ENCODE measurements at places on chromosomes 12 and 14.

DNA sequence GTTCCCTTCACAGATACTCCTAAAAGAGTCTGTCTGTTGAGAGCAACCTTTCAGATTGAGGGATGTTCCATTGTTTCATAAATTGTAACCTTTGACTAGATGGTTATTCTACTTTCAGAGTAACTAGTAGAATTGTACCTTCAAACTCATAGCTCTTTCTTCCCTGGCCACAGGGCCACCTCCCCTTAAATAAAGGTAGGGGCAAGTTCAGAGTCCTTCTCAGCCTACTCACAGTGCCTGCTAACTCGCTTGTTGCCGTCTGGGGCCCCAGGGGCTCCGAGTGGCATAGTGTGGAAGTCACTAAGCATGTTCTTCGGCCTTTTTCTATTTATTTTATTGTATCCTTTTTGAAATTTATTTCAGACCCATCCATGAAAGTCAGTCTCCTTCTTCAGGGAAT, 250.4 kb downstream of the ALX1 start:
- no peak overlapping the region for H3K4me3 ChIP-seq
- H3K4me1 ChIP-seq: no peaks in the 10 kb centered on the region
- no peak for DNase-seq
- H3K27me3 ChIP-seq: no peaks in the 10 kb centered on the region
- H3K27ac ChIP-seq: no peak overlapping the region

DNA sequence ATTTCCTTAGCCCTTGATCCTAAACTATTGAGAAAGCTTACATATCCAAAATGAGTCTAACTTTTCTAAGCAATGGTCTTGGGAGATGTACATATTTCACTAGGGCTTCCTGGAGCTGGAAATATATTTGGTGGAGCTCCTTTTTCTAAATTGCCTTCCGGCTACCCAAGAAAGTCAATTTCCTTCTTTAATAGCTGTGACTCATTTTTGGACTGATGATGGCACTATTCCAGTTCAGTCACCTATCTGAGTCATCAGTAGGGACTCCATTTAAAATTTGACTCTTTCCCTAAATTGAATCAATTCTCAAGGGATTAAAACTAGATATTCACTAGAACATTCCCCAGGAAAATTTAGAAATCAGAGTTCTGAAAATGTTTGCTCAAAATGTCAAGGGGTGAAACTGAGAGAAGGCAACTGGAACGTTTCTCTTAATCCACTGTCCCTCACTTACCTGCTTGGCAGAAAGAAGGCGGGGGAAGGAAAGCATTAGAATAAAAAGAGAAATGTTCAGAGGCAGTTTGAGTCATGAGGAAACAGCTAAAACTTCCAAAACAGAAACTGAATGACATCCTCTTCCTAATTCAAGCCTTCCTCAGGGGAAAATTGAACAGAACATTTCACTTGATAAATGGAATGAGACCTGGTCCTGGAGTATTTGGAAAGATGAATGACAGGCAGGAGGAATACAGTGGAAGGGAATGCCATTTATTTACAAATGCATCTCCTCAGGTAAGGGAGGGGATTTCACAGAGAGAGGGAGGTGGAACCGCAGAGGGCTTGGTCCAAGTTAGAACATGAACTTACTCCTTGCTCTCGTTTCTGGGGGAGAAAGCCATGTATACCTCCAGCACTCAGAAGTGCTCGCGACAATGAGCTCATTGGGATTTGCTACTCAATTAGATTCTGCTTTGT, 91.2 kb downstream of the RGS6 start:
- no peak for DNase-seq
- no peak overlapping the region for H3K27ac ChIP-seq
- no peak overlapping the region for H3K4me3 ChIP-seq
- no peaks in the 10 kb centered on the region for H3K4me1 ChIP-seq

DNA sequence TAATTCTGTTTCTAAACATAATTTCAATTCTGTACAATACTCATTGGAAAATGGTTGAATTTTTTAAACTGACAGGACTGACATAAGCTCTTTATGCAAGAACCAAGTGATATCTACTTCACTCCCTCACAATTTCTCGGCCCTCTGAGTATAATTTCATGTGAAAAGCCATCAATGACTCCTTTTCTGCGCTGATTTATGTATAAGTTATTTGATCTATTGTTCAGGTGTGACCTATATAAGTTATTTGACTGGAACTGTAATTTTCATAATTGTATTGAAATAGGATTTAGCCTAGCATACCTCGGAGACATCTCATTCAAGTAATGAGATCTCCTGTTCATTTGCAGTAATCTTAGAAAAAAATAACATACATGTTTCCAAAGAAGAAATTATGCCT, 184.4 kb downstream of the SYT1 start:
- no peaks in the 10 kb centered on the region for H3K36me3 ChIP-seq
- no peak for DNase-seq

- no peaks in the 10 kb centered on the region for H3K36me3 ChIP-seq
- no peak overlapping the region for H3K27ac ChIP-seq
Measured at GRCh38 chr12:19833775-19834501, 394.6 kb downstream of the AEBP2 start.

DNA sequence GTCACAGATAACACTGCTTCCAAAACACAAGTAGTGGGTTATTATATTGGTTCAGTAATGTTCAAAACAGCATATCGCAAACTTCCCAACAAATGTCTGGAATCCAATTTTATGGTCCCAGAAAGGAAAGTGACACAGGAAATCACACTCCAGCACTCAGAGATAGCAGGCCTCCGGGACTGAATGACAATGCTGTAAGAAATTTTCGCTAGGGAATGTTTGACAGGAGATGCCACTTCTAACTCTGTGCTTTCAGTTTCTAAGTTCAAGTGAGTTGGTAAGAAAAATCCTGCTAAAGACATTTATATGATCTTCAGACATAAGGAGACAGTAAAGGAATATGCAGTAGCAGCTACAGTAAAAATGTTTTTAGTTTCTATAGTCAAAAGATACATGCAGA, 93.2 kb downstream of the SLC2A13 start:
- no peak overlapping the region for H3K27ac ChIP-seq
- DNase-seq: no peak
- no peak overlapping the region for H3K4me3 ChIP-seq
- H3K4me1 ChIP-seq: peaks cover 5% of the 10 kb centered on the region
- H3K27me3 ChIP-seq: no peaks in the 10 kb centered on the region

DNA sequence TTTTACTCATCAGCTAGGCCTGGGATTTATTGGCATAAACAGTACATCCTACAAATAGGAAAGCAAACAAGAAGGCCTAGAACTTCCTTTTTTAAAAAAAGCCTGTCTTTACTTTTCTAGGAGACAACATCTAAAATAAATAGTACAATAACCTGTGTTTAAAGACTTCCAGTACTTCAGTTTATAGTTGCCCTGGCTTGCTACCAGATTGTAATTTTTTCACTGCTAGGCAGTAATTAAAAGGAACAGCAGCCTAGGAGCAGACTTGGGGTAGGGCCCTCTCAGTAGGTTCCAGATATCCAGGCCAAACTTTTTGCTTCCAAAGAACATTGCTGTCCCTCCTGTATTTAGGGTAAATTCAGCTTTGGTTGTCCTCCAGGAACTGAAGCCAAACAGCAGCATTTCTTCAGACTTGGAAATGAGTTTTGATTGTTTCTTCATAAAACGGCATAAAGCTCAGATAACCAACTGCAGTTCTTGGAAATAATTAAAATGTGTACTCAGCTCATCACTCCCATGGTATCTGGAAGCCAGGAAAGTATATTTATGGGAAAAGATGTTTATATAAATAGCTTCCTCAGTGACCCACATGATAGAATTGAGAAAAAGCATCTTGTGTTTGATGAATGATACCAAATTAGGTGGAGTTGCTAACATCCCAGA, 61.7 kb downstream of the PPP1R36 start:
- no peak overlapping the region for H3K27ac ChIP-seq
- DNase-seq: no peak
- H3K4me1 ChIP-seq: no peaks in the 10 kb centered on the region
- H3K4me3 ChIP-seq: no peak overlapping the region
- H3K36me3 ChIP-seq: no peaks in the 10 kb centered on the region
- no peaks in the 10 kb centered on the region for H3K27me3 ChIP-seq

Data from CD4-positive, CD25-positive, alpha-beta regulatory T cell (primary cell).